ENCODE measurements at places on chromosomes 1 and 21.

GRCh38 chr21:22244516-22244915, 1246.3 kb downstream of the NCAM2 start:
- DNase-seq, result no peak

DNA sequence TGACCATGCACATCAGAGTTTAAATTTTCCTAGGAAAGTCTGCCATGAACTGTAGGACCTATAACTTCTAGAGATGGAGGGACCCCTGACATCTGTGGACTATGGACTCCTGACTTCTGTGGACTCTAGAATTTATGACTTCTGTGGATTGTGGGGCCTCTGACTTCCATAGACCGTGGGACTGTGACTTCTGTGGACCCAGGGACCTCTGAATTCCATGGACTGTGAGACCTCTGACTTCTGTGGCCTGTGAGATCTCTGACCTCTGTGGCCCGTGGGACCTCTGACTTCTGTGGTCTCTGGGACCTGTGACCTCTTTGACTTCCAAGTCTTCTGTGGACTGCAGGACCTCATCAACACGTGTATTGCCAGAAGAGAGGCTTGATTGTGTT, 36.7 kb downstream of the PEX14 start:
- no peak for DNase-seq

DNA sequence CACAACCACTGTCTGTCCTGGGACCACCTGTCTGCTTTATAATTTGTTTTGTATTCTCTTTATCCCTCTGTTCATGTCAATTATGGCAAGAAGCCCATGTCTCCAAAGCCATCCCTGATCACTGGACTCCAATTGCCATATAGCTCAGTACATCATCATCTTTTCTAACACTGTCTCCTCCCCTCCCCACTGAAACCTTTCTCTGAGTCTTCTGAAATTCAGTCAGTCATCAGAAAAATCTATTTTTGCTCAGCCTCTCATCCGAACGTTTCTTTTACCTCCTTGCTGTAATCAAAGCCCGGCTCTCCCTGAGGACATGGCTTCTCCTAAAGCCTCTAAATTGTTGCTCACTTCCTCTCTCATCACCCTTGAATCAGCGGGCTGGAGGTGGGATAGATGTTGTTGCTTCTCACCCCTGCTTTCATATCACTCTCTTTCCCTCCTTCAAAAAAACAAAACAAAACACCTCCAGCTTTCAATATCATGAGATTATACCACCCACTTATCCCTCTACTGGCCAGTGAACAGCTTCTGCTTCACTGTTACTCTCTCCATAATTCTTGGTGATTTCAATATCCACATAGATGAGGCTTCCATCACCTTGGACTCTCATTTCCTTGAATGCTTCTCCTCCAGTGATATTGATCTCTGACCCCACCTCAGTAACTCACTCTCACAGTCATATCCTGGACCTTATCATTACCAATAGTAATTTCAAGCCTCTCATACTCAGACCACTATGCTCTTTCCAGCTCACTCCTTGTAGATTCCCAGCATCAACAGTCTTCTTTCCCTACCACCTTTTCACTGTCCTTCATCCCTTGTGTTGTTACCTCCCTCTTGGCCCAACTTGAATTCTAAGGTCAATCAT, 27.8 kb downstream of the RAB3B start:
- DNase-seq, result no peak

DNA sequence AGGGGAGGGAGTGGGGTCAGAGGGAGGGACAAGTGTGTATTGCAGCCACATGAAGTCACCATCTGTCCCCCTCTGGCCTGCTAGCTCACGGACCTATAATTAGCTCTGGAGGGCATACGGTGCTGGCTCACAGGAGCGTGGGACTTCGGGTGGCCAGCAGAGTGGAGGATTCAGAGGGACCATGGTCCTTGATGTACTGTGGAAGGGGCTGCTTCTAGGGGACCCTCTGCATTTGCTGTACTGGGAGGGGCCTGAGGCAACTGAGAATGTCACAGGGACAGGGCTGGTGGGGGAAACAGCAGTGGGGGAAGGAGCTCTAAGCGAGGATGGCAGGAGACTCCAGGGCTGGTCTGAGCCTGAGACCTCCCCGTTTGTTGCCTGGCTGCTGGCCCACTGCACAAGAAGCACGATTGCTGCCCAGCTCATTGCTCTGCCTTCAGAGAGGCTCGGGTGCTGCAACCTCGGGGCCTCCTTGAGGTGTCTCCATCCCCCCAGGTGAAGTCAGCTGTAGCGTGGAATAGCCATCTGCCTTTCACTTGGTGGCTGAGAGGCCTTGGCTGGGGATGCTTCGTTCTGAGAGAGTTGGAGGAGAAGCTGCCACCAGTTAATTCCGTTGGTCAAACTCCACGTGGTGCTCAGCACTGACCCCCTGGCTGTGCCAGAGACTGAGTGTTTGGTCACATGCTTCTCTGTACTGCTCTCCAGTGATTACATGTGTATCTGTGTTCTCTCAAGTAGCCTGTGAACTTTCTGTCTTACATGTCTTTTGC, 2.7 kb downstream of the PPFIA4 start:
- DNase-seq, result no peak

GRCh38 chr1:30748098-30748698, 9.4 kb downstream of the LAPTM5 start:
- no peak for DNase-seq

GRCh38 chr1:163187849-163188248, 14.9 kb downstream of the RGS5 start:
- DNase-seq, result no peak

DNA sequence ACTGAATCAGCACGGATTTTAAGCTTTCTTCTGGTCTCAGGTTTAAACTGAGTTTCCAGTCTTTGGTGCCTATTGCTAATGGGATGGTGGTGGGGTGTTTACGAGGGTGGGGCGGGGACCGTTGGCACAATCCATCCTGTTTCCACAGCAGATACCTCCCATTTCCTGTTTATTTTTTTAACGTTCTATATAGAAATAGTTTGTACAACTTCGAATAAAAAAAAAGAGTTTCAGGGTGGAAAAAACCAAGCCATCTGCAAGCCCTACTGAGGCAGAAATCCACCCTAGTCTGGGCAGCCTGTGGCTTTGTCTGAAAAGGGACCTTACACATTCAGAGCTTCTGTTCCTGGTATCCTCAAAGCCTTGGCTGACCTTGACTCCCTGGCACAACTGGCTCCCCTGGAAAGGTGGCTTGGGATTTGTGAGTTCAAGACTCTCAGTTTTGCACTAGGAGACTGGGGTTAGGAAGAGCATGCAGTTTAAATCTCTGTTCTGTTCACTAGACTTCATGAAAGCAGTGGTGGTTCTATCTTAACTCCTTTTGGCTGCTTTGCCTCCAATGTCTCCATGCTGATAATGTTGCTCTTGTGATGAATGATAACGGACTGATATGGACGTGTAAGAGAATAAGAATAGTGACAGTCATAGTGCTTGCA, 46.7 kb downstream of the VANGL2 start:
- DNase-seq, result no peak

DNA sequence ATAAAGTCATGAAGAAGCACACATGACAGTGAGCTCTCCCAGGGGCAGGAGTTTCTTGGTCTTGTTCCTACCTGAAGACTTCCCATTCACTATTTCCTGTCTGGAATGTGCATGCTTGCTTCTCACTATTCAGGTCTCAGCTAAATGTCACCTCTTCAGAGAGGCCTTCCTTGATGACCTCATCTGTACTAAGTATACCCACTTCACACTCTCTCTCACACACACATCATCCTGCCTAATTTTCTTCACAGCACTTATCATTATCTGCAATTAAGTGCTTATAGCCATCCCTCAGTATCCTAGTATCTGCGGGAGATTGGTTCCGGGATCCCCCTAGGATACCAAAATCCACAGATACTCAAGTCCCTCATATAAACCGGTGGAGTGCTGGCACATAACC, 146.4 kb upstream of the IVNS1ABP start:
- no peak for DNase-seq

DNA sequence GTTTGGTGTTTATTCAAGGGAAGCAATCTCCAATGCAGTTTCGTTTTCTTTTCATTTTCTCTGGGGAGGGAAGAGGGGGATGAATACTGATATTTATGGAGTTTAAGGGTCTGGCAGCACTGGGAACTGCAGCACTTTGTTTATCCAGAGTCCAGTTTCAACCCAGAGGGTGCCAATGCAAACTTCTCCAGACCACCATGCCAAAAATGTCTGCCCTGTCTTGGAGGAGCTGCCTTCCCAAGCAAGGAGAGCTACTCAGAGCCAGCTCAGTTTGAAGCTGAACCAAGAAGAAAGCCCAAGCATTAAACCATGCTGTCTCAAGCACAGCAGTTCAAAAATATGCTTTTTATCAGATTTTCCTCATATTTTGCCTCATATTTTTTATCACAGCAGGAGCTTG, 589.7 kb downstream of the LMO4 start:
- DNase-seq, result no peak

- no peak for DNase-seq
Measured at GRCh38 chr1:202349206-202349928, 868 bp downstream of the PPP1R12B start.

GRCh38 chr1:237931581-237931980, 40.9 kb upstream of the ZP4 start:
- DNase-seq, result no peak

DNA sequence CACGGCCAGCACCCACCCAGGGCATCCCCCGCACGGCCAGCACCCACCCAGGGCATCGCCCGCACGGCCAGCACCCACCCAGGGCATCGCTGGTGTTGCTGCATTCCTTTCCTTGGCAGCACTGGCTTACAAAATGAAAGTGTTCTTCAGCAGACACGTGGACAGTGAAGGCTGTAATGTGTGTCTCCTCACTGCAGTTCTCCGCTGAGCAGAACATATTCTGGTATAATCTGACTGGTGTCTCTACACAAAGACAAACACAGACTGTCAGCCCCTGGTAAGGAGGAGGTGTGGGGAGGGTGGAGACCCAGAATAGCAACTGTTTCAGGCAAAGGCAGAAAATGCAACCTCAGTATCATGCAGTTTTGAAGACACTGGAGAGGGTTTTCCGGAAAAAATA, 7.3 kb downstream of the LYPD8 start:
- DNase-seq, result no peak

- DNase-seq, result no peak
Measured at GRCh38 chr1:93501399-93501798, 53.5 kb downstream of the FNBP1L start.

DNA sequence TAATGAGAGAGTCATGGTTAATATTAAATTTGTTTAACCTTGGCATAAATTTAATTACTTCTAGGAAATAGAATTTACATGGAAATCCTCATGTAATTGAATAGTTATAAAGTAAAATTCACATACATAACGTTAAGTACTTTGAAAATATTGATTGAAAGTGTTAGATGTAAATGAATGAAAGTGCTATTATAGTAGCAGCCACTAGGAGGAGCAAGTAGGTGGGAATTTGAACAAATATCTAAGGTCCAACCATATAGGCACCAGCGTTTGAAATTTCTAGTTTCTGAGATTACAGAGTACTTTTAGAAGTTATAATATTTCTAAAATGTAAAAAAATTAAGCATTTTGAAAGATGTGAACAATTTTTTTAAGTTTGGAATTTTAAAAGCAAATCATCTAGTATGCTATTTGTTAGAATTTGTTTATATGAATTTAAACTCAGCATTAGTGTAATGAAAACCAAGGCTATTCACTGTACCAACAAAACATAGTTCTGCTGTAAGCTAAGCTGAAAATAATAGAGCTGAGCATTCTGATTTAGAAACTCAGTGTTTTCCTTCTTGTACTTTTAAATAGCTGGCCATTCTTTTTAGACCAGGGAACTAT, 3.3 kb downstream of the B3GALT2 start:
- DNase-seq, result peak; percentile 65

- no peak for DNase-seq
Measured at GRCh38 chr1:48027533-48027835, 30.3 kb upstream of the TRABD2B start.
